ENCODE measurements at places on chromosomes 3 and 15.

- DNase-seq, result no peak
Measured at GRCh38 chr3:115685097-115685496, 61.8 kb downstream of the GAP43 start.

DNA sequence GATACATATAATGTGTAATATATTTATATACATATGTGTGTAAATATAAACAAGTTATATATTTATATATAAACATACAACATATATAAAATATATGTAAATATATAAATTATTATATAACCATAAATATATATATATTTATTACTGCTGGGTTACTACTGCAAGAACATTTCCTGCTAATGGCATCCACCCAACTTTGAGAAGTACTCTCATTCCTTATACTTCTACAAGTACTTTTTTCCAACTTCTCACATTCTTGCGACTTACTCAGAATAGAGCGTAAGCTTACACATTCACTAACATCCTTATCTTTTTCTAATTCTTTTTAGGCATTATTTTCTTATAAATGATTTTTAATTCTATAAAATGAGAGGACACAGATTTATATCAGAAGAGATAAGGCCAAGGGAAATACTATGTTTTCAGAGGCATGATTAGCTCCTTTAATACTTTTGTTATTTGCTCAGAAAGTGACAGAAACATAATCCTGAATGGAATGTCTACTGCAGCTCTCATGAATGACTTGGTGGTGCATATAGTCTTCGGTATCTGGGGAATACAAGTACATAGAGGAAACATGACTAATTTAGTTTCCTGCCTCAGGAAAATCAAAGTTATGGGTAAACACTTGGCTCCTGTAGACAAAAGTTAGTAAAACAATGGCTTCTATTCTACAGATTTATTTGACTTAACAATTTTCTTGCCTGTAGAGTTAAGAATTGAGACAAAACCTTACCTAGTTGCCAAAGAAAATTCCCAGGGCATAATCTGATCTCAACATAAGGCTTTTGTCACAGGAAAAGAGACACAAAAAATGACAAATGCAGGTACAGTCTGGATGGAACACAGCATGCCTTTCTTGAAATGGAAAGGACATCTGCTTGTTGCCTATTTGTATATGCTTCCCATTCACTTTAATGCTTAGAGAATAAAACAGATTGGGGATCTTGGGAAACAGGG, 453.9 kb downstream of the SQOR start:
- DNase-seq, result no peak

DNA sequence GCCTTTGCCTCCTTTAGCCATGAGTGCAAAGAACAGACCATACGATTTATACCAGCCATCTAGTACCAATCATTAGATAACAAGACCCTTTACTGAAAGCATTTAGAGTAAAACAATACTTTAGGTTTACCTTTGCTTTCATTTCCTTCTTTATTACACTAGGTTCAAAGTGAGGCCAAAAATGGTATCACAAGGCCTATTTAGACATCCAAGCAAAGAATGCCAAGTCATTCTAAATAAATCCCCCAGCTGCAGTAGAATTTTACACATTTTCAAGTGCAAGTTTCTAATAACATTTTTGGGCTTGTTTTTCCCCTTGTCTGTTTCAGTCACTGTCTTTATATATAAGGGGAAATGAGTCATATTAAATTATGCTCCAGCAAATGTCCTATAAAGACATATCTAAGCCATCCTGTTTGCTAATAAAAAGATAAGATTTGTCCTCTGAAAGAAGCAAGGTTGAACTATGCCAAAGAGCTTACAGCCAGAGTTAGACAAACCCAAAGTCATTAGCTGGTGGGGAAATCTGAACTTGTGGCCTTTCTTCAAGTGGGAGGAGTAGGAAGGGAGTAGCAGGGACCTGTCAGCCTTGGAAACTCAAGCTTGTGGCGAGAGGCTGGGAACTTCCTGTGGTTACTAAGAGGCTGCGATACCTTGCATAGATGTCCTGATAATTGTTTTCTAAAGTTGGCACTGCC, 232.7 kb downstream of the MECOM start:
- DNase-seq, result no peak

- no peak for DNase-seq
Measured at GRCh38 chr3:150239766-150240165, 168.3 kb upstream of the TSC22D2 start.

- no peak for DNase-seq
Measured at GRCh38 chr3:185586686-185587039, 568 bp downstream of the SENP2 start.

DNA sequence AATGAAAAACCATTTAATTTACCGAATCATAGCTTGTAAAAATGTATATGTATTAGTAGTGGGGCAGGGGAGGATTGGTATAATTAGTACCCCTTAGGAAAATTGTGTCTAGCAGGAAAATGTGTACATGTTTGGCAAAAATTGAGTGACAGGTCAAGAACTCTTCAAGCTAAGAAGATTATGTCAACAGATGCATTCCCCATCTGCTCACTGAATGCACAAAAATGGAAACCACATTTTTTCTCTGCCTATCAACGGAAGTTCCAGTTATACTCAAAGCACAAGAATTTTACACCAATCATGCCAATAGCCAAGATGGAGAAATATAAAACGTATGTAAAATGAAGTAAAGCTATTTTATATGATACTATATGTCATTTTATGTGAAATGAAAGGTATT, 377.8 kb downstream of the KCNH8 start:
- no peak for DNase-seq

- peak; percentile 23 for DNase-seq
Measured at GRCh38 chr15:74988007-74988800, 7.2 kb upstream of the SCAMP5 start.

DNA sequence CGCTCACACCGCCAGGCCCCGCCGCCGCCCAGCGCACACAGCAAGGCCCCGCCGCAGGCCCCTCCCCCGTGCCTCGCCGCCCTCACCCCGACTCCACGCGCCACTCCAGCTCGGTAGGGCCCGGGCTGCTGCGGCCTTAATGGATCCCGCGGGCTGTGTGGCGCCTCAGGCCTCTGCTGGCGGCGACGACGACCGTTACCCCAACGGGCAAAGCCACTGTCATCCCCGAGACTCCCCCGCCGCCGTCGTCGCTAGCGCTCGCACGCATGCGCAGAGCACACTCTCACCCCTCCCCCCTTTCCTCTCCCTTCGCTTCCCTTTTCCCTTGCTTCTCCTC, at the start of gene MSL2:
MSL2 (minus strand) TSS at position 272 of the 337 bp plus-strand sequence. CDS start 1,222 bp downstream, outside the sequence.
- no peak for DNase-seq

- no peak for DNase-seq
Measured at GRCh38 chr15:82918607-82919230, 33.8 kb downstream of the HOMER2 start.

- no peak for DNase-seq
Measured at GRCh38 chr3:46145147-46145546, 63.0 kb downstream of the CCR1 start.

DNA sequence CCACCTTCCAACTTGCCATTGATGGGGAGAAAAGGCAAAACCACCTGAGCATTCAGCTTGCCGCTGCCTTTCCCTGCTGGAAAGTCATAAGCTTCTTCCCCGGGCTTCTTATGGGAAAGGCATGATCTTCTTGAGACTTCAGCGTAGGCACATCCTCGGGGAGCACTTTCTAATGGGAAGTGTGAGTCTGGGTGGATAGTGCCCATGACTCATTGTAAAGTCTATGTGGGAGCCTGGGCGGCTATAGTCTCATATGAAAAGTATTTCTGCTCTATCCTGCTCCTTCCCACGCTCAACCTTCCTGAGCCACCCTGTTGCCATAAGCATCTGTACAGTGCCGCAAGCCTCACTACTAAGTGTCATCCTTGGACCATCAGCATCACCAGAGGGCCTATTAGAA, 309.9 kb upstream of the THBS1 start:
- no peak for DNase-seq

GRCh38 chr3:127539366-127540060, 51.0 kb downstream of the TPRA1 start:
- no peak for DNase-seq

DNA sequence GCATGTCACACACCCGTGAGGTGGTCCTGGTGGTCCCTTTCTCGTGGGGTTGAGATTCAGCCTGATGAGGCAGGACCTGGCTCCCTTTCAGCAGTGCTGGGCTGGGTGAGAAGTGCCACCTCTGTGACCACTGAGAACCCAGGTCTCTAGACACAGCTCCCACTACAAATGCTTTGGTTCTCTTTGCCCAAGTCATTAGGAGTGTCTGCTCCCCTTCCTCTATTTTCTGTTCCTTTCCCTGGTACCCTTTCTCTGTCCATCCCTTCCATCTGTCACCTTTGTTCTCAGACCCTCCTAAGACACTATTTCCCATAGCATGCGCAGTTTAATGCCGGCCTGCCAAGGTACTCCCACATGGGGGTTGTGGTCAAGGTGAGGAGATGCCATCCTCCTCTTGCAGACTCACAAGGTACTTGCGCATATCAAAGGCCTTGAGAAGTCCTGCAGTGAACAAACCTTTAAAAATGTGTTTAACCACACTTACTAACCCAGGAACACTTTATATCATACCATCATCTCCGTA, 297.7 kb downstream of the LRTM1 start:
- DNase-seq, result no peak

- DNase-seq, result no peak
Measured at GRCh38 chr3:128910006-128910405, 30.6 kb downstream of the ACAD9 start.

GRCh38 chr3:52874864-52875587, 22.3 kb downstream of the STIMATE start:
- DNase-seq, result no peak

DNA sequence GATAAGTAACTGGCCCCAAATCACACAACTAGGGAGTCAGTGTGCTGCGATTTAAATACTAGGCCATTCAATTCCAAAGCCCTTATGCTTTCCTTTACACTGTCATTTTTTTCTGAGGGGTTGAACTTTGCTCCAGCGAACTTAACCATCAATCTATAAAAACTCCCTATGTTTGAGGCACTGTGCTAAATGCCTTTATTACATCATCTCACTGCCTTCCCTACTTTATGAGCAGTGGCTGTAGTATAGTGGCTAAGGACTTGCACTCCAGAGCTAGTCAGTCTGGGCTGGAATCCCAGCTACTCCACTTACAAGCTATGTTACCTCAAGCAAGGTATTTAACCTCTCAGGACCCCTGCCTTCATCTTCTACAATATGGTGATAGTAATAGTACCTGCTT, 26.9 kb upstream of the WDR72 start:
- no peak for DNase-seq

DNA sequence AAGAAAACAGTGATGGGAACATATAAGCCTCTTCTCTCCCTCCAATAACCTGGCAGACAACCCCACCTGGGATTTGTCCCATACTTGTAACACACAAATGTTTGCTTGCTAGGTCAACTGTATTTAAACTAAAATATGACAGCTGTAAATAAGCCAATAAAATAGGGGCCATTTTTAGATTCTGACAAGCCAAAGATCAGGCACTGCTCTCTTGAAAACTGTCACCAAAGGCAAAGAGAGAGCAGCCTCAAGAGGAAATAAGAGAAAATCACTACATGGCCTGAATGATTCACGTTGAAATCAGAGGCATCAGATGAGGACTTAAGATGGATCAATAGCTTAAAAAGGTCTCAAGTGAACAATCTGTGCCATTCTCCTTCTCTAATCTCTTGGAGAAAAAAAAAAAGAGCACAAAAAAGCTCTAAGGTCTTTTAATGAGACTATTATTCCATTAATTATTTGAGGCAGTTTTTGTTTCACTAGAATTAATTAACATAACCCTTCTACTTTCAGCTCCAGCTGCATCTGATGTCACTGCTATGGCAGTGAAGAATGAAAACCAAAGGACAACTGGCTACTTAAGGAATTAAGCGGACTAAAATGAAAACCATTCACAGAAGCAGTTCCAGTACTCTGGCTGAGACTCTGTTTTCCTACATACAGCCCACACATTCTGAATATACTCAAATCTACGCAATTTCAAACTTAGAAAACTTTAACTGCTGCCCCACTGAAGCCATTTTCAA, 19.0 kb downstream of the MYO5A start:
- DNase-seq, result no peak
